ENCODE measurements at places on chromosomes 11 and 22.

DNA sequence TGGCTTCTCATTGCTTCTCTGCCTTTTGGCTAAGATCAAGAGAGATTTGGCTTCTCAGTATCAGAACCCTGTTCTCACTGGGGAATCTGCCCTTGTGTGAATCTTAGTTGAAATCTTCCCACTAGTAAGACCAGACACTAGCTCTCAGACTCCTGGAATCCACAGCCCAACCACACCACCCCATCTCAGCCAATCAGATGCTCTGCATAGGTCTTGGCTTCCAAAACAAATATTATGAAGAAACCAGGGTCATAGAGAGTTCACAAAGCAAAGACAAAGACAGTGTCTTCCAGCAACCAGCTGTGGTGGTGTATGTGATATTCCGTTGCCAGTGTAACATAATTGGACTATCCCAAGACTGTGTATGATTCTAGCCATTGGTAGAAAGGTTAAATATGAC is 5.4 kb downstream of the OR8B12 start:
- DNase-seq = peak; percentile 33

GRCh38 chr11:117670443-117670842 is 126.6 kb downstream of the DSCAML1 start:
- no peak for DNase-seq

DNA sequence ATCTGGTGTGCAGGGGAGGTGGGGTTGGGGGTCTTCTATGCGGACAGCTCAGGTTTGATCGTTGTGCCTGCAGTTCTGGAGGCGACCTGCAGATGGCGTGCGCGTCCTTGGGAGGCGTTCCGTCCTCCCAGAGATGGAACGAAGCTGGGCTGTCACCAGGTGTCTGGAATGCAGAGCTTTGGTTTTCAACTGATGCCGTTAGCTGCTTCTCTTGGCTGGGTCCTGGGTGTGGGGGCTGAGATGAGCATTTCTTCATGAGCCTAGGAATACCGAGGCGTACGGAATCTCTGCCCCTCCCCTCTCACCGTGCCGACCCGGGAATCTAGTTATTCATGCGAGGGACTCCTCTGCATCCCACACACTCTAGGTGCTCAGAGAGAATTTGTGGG is 98.6 kb downstream of the CEP164 start:
- peak; percentile 57 for DNase-seq

- DNase-seq = no peak
Measured at GRCh38 chr11:108881131-108881530, 216.3 kb downstream of the DDX10 start.

GRCh38 chr11:9399466-9399865 is 15.0 kb downstream of the IPO7 start:
- DNase-seq = no peak

DNA sequence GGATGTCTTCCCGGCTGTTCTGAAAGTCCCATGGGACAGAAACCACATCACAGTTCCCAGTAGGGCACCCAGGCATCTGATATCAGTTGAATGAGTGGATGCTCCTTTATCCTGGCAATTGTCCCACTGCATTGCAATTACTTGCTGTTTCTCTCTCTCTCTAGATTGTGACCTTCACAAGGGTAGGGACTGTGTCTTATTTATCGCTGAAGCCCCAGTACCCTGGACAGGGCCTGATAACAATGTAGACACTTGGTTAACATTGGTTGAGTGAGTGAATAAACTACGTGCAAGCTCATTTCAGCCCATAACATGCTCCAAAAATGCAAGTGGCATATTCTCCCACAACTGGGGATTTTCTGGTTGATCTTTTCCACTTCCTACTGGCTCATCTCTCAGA is 193.7 kb upstream of the NARS2 start:
- DNase-seq = no peak

- DNase-seq = no peak
Measured at GRCh38 chr11:26762089-26762488, 40.2 kb upstream of the SLC5A12 start.

- no peak for DNase-seq
Measured at GRCh38 chr11:119701591-119702549, 27.1 kb downstream of the NECTIN1 start.

GRCh38 chr11:87081358-87081757 is 43.6 kb downstream of the TMEM135 start:
- no peak for DNase-seq

- DNase-seq = no peak
Measured at GRCh38 chr22:46777609-46777970, 15.1 kb downstream of the TBC1D22A start.

- no peak for DNase-seq
Measured at GRCh38 chr11:41784513-41785335, 325.3 kb upstream of the LRRC4C start.

DNA sequence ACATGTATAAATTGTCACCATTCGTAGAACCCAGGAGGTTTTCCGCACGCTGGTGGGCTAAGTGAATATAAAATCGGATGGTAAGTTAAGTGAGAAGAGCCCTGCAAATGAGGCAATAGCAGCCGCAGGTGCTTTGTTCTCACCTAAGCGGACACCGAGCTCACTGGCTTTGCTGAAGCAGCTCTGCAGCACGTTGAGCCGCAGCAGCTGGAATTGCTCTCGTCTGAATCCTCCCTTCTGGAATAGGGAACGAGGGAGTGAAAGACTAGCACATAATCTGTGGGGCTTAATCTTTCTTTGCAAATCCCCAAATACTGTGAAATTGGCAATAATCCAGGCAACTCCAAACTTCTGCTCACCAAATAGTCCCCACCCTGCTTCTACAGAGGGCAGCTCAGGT is 488.1 kb downstream of the NTM start:
- DNase-seq = no peak

- no peak for DNase-seq
Measured at GRCh38 chr11:40338739-40339138, 1120.7 kb downstream of the LRRC4C start.

DNA sequence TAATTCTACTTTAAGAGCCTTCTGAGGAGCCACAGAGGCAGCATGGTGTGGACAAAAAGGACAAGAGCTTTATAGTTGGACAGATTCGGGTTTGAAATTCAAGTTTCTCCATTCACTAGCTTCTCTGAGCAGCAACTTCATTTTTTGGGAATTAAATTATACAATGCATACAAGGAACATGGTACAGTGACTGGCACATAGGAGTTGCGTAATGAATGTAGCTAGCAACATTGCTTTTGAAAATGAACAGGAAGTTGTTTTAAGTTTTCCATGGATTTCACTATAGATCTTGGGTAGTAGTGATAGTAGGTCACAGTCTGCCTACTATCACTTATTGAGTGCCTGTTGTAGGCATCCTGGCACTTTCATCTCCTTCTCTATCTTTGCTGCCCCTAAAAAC is 41.0 kb upstream of the BMAL1 start:
- DNase-seq = no peak

GRCh38 chr11:30333405-30333804 is 10.5 kb downstream of the ARL14EP start:
- DNase-seq = no peak

DNA sequence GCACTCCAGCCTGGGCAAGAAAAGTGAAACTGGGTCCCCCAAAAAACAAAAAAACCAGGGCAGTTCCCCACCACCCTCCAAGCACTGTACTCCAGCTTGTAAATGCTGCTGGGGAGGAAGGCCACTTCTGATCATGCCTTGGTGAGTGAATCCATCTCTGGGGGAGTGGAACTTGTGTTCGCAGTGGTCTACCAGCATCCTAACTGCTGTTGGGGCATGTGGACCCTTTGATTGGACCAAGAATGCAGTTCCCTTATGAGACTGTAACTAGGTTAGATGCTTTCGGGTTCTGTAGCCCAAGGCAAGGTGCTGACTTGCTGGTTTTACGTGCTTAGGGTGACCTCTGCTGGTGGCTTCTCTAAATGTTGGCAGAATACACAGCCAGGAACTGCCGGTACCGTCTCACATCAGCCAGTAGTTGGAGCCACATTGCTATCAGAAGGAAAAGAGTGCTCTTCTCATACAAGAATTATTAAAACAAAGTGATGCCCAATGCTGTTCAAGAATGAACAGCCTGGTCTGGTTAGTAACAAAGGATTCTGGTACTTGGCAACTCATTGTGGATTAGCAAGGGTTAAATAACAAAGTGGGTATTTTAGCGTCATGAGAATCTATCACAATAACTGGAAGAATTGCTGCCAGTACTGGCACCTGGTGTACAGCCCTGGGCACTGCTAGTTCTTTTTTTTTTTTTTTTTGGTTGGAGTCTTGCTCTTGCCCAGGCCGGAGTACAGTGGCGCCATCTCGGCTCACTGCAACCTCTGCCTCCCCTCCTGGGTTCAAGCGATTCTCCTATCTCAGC is 13.0 kb downstream of the EIF1AD start:
- DNase-seq = peak; percentile 93

DNA sequence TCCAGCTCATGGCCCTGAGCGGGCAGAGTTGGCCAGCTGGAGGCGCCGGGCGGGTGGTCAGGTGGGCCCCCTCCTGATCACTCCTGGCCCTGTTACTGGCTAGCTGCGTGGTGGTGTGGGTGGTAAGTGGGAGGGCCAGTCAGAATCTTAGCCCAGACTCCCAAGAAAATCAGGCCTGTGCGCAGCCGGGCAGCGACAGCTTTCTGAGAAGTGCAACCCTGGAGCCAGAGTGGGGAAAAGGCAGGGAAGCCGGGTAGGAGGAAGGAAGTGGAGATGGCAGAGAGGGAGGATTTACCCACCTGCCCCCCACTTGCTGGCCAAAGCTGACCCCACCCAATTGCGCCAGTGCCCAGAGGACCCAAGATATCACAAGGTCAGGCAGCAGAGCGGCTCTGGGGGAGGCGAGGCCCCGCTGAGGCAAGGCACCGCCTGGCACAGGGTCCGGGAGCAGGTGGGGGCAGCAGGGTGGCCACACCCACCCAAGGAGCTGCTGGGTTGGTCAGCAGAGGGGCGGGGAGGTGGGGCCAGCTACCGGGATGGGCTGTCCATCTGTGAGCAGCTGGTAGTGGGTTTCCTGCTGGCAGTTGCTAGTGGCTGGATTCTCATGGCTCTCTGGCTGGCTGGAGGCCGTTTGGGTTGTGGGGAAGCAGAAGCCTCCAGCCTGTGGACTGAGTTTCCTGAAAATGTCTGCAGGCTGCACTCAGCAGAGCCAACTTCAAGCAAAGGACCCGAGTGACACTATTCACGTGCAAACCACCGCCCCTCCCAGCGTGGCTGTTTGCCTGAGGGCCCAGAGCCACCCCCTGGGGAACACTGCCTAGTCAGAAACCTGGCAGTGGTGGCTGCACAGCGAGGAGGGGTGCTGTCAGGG is 196.4 kb downstream of the IGLL1 start:
- no peak for DNase-seq

DNA sequence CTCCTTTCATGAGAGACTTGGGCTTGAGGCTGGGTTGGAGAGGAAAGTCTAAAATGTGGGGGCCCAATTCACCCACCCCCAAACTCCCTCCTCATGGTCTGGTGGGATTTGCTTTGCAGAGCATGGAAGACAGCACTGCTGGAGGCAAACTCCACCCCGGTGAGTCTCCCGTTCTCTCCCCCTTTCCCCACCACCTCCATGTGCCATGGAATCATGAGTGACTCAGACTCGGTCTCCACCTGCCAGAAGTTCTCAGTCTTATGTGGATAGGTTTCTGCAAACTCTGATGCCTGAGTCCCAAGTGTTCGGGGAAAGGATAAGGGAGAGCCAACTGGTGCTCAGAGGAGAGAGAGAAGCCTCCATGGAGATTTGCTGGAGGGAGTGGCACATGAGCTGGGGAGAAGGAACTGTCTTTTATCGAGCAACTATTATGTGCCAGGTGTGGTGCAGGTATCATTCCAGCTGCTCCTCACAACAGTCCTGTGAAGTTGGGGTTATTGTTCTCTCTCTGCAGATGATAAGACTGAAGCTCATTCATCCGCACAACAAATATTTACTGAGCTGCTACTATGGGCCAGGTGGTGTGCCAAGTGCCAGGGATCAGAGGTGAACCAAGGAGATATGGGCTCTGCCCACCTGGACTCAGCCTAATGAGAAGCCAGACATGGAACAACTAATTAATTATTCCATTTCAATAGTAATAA is 6.6 kb downstream of the PLEKHB1 start:
- no peak for DNase-seq

- DNase-seq = peak; percentile 54
Measured at GRCh38 chr11:46389450-46390330, 1.9 kb downstream of the CHRM4 start.

GRCh38 chr22:32603651-32604540 is 129.3 kb downstream of the FBXO7 start:
- DNase-seq = no peak

DNA sequence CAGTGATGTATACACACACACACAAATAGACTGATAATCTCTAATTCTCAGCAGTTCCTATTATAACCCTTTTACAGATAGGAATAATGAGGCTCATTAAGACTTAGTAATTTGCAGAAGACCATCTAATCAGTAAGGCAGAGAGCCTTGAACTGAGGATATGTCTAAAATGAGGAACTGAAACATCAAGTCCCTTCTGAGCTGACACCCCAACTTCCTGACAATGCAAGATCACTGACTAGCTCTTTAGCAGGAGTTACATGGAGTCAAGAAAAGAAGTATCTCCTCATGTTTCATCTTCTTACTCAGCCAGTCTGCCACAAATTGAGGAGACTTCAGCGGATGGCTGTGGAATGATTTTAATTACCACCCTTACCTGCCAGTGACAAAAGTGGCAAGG is 193.0 kb downstream of the MSANTD4 start:
- no peak for DNase-seq

GRCh38 chr11:68840661-68841653 is 759 bp downstream of the CPT1A start:
- DNase-seq = peak; percentile 35

DNA sequence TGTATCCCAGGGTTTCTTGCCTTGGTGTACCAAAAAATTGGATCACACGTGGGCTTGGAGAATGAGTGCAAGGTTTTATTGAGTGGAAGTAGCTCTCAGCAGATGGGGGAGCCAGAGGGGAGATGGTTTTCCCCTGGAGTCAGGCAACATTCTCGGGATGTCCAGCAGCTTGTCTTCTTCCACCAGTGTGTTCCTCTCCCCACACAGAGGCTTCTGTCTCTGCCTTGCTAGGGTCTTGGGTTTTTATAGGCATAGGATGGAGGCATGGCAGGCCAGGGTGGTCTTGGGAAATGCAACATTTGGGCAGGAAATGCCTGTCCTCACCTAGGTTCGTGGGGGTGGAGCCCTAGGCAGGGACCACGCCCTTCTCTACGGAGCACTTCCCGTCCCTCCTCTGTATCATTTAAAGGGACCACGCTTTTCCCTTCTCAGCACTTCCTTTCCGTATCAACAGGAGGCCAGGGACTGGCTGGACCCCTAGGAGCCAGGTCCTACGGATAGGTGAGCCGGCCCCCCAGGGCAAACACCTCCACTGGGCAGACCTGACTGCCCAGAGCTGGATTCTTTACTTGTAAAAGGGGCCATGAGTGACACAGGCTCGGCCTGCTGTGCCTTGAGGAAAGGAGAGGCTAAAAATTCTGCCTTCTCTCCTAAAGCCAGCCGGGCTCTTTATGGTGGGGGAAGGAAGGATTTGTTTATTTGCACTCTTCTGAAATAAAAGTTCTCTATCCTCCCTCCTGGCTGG is 55.3 kb upstream of the CCDC188 start:
- DNase-seq = peak; percentile 47

DNA sequence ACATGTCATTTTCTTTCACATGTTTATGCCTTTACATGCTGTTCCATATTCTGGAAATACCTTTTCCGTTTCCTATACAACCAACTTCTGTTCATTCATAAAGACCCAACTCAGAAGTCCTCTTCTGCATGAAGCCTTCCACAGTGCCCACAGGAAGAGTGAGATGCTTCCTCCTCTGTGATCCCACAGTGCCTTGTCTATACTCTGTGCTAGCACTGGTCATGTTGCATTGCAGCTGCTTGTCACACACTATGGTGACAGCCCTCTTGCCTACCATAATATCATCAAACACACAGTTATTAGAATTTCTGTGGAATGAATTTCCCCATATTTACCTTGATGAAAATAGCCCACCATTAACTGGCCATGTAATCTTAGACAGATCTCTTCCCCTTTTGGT is 8.9 kb downstream of the PARVA start:
- DNase-seq = no peak
